ENCODE measurements at places on chromosomes 12 and 14.

GRCh38 chr12:106084014-106084671 lies 54.6 kb downstream of the NUAK1 start:
- no peak overlapping the region for H3K27ac ChIP-seq
- peaks cover 76% of the 10 kb centered on the region for H3K4me1 ChIP-seq
- no peaks in the 10 kb centered on the region for H3K27me3 ChIP-seq
- no peak overlapping the region for H3K4me3 ChIP-seq
- peaks cover 5% of the 10 kb centered on the region for H3K36me3 ChIP-seq
- DNase-seq = no peak

GRCh38 chr12:28104316-28104715 lies 85.9 kb upstream of the CCDC91 start:
- DNase-seq = no peak
- H3K27ac ChIP-seq = no peak overlapping the region
- H3K27me3 ChIP-seq = no peaks in the 10 kb centered on the region
- no peaks in the 10 kb centered on the region for H3K36me3 ChIP-seq
- H3K4me3 ChIP-seq = no peak overlapping the region
- no peaks in the 10 kb centered on the region for H3K4me1 ChIP-seq

- H3K4me3 ChIP-seq = no peak overlapping the region
- no peak for DNase-seq
- H3K4me1 ChIP-seq = peaks cover 39% of the 10 kb centered on the region
- H3K27ac ChIP-seq = peak overlapping the region; percentile 86
- H3K27me3 ChIP-seq = no peaks in the 10 kb centered on the region
These were observed 199.5 kb upstream of the PLEKHG7 start for GRCh38 chr12:92503029-92503931.

GRCh38 chr12:44930972-44931600 lies 55.0 kb upstream of the NELL2 start:
- no peak for DNase-seq
- H3K27ac ChIP-seq = no peak overlapping the region
- no peaks in the 10 kb centered on the region for H3K4me1 ChIP-seq
- H3K36me3 ChIP-seq = no peaks in the 10 kb centered on the region
- no peak overlapping the region for H3K4me3 ChIP-seq

- H3K27ac ChIP-seq = peak overlapping the region; percentile 96
- H3K4me3 ChIP-seq = peak overlapping the region; percentile 84
- no peak for DNase-seq
- H3K27me3 ChIP-seq = no peaks in the 10 kb centered on the region
These were observed 413 bp upstream of the TUBA1C start for GRCh38 chr12:49264466-49264872.

DNA sequence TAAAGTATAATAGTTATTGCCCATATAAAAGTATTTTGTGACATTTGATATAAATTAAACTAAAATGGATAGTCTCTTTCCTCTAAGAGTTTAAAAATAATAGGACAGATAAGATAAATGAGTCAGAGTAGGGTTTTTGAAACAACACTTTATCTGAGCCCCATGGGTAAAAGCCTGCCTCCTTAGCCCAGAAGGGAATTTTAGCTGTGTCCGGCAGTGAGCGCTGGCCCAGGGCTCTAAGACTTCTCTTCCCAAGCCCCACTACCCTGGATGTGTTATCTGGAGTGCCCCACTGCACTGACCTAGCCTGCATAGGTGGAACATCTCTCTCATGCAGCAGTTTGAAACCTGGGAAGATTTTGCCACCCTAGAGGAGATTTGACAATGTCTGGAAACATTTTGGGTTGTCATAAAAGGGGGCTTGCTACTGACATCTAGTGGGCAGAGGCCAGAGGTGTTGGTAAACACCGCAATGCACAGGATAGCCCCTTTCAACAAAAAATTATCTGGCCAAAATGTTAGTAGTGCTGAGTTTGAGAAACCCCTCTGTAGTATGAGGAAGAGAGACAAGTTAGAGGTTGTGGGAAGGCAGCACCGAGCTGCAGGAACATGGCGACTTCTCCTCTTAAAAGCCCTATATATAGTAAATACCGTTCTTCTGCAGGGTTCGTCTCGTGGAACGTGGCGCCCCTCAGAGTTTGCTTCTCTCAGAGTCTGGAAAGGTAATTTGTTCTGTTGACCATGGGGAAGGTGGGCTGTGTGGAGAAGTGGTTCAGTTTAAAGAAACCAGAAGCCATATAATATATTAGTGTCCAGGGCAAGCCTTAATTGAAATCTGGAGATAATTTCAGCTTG lies 29.3 kb upstream of the ATF1 start:
- no peak overlapping the region for H3K4me3 ChIP-seq
- DNase-seq = no peak
- H3K36me3 ChIP-seq = peaks cover 99% of the 10 kb centered on the region

DNA sequence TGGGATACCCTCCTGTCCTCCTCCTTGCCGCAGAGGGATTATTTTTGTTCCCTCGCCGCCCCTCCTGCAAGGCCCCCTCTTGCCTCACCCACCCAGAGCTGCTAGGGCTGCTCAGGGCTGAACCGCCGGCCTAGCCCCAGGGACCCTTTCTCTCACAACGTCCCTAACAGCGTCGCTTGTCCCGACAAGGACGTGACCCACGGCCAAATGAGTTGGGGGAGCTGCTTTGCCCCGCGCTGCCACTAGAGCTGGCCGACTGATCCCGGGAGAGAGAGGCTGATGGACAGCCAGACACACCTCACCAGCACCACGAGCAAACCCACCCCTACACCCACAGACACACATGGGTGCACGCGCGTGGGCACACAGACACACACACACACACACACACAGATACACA lies 154.6 kb upstream of the ALG10B start:
- H3K27ac ChIP-seq = no peak overlapping the region
- no peak overlapping the region for H3K4me3 ChIP-seq
- no peaks in the 10 kb centered on the region for H3K36me3 ChIP-seq
- H3K4me1 ChIP-seq = no peaks in the 10 kb centered on the region
- no peaks in the 10 kb centered on the region for H3K27me3 ChIP-seq

DNA sequence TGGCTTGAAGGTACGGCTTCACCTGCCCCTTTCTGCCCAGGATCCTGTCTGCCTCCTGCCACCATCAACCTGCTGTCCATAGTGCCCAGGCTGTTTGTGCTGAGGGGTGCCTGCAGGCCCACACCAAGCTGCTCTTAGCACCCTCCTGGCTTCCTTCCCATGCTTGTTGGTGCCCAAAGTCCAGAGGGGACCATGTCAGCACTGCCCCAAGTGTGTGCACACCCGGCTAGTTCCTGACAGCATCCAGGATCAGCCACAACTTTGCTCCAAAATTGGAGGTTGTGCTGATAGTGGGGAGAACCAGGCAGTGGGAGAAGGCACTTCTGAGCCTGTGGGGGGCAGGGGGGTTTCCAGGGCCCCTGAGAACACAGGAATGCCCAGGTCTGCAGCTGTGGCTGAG lies 44.5 kb upstream of the PRPF39 start:
- H3K4me1 ChIP-seq = no peaks in the 10 kb centered on the region
- no peak overlapping the region for H3K27ac ChIP-seq
- H3K4me3 ChIP-seq = no peak overlapping the region
- no peaks in the 10 kb centered on the region for H3K27me3 ChIP-seq

DNA sequence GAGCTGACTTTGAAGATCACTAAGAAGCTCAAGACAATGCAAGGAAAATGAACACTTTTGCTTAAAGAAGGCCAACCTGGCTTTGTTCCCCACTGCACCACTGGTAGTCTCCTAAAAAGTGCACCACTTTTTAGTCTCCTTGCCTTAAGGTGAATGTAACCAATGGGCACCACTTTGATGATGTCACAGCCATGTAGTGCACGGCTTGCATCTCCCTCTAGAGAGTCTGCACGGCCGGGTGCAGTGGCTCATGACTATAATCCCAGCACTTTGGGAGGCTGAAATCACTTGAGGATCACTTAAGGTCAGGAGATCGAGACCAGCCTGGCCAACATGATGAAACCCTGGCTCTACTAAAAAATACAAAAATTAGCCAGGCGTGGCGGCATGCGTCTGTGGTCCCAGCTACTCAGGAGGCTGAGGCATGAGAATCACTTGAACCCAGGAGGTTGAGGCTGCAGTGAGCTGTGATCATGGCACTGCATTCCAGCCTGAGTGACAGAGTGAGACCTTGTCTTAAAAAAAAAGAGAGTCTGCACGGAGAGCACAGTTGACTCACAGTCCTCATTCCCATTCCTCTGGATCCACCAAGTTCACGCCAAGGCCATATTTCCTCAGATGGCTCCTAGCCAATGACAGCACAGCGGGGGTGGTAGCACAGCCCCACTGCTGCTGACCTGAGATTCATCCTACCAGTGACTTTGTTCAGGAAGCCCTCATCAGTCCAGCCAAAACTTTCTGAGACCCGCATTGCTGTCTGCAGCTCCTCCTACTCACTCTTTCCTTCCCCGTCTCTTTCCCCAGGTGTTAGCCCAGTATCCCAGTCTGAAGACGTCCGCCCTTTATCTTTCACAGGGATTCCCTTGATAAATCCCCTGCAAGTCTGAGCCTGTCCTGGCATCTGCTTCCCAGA lies 16.5 kb upstream of the IFT81 start:
- H3K27ac ChIP-seq = peak overlapping the region; percentile 81
- H3K4me1 ChIP-seq = peaks cover 28% of the 10 kb centered on the region
- no peaks in the 10 kb centered on the region for H3K27me3 ChIP-seq

DNA sequence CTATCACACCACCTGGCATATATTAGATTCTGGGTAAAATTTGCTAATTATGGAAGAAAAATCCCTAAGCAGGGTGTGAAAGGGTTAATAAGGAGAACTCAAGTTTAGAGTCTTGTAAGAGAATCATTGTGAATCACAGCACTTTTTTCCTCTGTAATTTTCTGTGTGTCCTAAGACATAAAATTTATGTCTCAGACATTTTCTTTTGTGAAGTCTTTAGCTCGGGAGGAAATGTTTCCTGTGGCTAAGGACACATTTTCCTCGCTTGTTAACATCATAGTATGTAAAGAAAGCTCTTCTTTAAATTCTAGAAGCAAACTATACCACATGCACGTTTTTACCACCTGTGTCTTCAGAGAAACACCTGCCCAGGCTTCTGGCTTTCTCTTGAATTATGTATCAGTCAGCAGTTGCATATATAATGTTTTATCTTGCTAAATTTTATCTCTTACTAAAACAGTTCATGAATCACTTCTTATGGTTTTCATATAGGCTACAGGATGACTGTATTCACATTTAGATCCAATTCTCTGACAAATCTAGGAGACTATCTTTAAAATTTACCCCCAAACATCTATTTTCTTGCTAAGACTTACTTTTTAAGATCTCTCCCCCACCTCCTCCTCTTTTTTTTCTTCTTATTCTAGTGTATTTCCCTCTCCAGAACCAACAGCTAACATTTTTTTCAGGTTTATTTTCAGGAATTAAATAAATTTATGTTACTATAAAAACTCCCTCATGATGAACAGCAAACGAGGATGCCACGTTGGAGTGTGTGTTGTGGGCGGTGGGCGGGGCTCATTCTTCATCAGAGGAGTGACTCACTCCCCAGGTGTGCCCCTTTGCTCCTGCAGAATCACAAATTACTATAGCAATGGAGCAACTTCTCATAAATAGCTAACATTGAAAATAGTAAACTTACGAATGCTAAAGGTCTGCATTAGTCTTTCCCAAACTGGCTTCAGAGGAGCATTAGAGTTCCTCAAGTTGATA lies 11.6 kb upstream of the CSRP2 start:
- H3K27ac ChIP-seq = no peak overlapping the region
- no peaks in the 10 kb centered on the region for H3K27me3 ChIP-seq
- H3K36me3 ChIP-seq = no peaks in the 10 kb centered on the region
- no peak for DNase-seq
- no peak overlapping the region for H3K4me3 ChIP-seq
- no peaks in the 10 kb centered on the region for H3K4me1 ChIP-seq

- H3K27ac ChIP-seq = peak overlapping the region; percentile 91
- H3K27me3 ChIP-seq = no peaks in the 10 kb centered on the region
- H3K4me3 ChIP-seq = peak overlapping the region; percentile 81
- peaks cover 16% of the 10 kb centered on the region for H3K4me1 ChIP-seq
- DNase-seq = no peak
- H3K36me3 ChIP-seq = no peaks in the 10 kb centered on the region
These were observed 530 bp downstream of the ARL1 start for GRCh38 chr12:101407049-101407435.

- H3K4me1 ChIP-seq = peaks cover 10% of the 10 kb centered on the region
- no peaks in the 10 kb centered on the region for H3K36me3 ChIP-seq
- no peak overlapping the region for H3K4me3 ChIP-seq
- DNase-seq = no peak
These were observed 12.2 kb upstream of the MYH7 start for GRCh38 chr14:23447361-23448350.

DNA sequence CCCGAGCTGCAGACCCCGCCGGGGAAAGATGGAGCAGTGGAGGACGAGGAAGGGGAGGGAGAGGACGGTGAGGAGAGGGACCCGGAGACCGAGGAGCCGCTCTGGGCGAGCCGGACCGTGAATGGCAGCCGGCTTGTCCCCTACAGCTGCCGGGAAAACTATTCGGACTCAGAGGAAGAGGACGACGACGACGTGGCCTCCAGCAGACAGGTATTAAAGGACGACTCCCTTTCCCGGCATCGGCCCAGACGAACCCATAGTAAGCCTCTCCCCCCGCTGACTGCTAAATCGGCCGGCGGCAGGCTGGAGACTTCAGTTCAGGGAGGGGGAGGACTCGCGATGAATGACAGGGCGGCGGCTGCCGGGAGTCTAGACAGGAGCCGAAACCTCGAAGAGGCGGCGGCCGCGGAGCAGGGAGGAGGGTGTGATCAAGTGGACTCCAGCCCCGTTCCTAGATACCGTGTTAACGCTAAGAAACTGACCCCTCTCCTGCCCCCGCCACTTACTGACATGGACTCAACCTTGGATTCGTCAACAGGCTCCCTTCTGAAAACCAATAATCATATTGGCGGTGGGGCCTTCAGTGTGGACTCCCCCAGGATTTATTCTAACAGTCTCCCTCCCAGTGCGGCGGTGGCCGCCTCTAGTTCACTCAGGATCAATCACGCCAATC lies 962 bp downstream of the LEMD3 start:
- H3K27me3 ChIP-seq = no peaks in the 10 kb centered on the region
- H3K27ac ChIP-seq = peak overlapping the region; percentile 94
- no peaks in the 10 kb centered on the region for H3K36me3 ChIP-seq
- DNase-seq = peak; percentile 88
- H3K4me3 ChIP-seq = peak overlapping the region; percentile 90
- peaks cover 56% of the 10 kb centered on the region for H3K4me1 ChIP-seq

GRCh38 chr12:6959058-6959804 lies 8.1 kb downstream of the PTPN6 start:
- peak overlapping the region; percentile 42 for H3K4me3 ChIP-seq
- H3K4me1 ChIP-seq = peaks cover 27% of the 10 kb centered on the region
- no peak for DNase-seq
- H3K36me3 ChIP-seq = no peaks in the 10 kb centered on the region
- no peaks in the 10 kb centered on the region for H3K27me3 ChIP-seq
- H3K27ac ChIP-seq = peak overlapping the region; percentile 88
